ENCODE measurements at places on chromosomes 6 and 20.

GRCh38 chr6:54286141-54286540, 22.1 kb upstream of the TINAG start:
- no peak for DNase-seq

DNA sequence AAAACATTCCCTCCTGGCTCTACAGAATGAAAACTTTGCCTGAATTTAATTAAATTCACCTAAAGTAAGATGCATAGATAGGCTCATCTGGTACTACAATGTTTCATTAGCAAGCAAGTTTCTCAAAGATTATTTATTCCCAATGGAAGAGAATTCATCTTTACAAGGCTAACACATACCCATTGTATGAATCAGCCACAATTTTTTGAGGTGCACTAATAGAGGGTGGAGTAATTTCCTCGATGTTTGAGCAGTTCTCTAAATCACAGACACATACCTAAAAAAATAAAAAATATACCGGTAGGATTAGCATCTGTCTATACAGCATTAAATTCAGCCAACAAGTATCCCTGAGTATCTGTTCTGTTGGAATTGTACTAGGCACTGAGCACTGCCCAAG, 32.7 kb downstream of the ROS1 start:
- no peak for DNase-seq

DNA sequence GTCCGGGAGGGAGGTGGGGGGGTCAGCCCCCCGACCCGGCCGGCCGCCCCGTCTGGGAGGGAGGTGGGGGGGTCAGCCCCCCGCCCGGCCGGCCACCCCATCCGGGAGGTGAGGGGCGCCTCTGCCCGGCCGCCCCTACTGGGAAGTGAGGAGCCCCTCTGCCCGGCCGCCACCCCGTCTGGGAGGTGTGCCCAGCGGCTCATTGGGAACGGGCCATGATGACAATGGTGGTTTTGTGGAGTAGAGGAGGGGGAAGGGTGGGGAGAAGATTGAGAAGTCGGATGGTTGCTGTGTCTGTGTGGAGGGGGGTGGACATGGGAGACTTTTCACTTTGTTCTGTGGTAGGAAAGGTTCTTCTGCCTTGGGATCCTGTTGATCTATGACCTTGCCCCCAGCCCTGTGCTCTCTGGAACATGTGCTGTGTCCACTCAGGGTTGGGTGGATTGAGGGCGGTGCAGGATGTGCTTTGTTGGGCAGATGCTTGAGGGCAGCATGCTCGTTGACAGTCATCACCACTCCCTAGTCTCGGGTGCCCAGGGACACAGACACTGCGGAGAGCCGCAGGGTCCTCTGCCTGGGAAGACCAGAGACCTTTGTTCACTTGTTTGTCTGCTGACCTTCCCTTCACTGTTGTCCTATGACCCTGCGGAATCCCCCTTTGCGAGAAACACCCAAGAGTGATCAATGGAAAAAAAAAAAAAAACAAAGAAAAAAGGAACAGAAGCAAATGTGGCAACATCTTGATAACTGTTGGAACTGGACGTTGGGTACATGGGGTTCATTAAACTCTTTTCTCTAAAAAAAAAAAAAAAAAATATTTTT, 15.7 kb upstream of the E2F1 start:
- no peak for DNase-seq

GRCh38 chr6:143258945-143259344, 191.6 kb downstream of the ADAT2 start:
- DNase-seq: peak; percentile 60

GRCh38 chr6:148884461-148884860, 137.6 kb downstream of the UST start:
- no peak for DNase-seq
